Stimulated activated CD4-positive, alpha-beta T cell treated with anti-CD3 and anti-CD28 coated beads, Interleukin-15, amount 100 ng/mL, for 48 hours (primary cell): ENCODE measurements at places on chromosomes 12 and 14.

- no peak for DNase-seq
These were observed 15.3 kb downstream of the FOXN3 start for GRCh38 chr14:89401761-89402160.

- DNase-seq = no peak
These were observed 26.9 kb downstream of the SIX1 start for GRCh38 chr14:60622210-60622916.

GRCh38 chr14:83491091-83491490 is 1957.4 kb upstream of the SEL1L start:
- no peak for DNase-seq

DNA sequence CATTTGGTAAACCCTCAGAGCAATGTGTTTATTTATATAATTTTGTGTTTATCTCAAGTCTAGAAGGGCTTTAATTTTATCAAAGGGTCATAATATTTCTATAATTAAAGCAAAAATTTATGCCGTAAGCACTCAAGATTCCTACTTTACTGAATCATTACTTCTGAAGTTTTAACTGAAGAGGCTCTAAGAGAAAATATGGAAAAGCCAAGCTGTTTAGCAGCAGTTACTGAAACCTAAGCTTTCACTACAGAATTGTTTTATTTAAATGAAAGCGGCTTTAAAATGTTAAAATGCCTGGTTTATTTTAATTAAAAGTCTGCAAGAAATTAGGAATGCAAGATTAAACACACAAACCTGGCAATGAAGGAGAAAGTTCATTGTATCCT is 73.9 kb upstream of the BBS10 start:
- no peak for DNase-seq

DNA sequence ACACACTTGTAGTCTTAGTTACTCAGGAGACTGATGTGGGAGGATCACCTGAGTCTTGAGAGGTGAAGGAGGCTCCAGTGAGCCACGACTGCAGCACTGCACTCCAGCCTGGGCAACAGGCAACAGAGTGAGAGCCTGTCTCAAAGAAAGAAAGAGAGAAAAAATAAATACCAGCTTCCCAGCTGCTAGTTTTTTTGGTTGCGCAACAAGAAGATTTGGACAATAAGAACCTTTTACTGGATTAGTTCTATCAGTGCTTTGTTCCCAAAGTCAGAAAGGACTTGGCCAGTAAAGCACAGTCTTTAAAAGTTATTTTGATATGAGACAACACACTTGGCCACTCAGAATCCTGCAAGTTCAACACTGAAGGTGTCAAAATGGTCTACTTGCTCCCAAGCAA is 768.1 kb upstream of the LRFN5 start:
- no peak for DNase-seq

- DNase-seq = no peak
These were observed 151.7 kb upstream of the RTL1 start for GRCh38 chr14:101055106-101055662.

- DNase-seq = no peak
These were observed 487.3 kb downstream of the NRXN3 start for GRCh38 chr14:78657451-78657850.

DNA sequence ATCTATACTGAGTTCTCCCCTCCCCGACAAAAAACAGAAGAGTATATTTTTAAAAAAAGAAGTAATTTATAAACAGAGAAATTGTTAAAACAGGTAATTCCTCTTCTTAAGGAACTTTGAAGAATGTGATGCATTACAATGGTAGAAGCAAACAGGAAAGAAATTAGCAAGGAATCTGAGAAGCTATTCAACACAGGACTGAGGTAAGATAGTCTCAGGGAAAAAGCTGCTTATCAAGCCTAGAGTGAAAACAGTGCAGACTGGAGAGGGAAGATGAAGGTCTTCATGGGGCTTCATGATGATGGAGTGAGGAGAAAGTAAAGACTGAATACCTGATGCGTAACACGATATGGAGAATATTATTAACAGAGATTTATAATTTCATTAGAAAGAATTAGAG is 880.0 kb downstream of the SLC16A7 start:
- DNase-seq = no peak

DNA sequence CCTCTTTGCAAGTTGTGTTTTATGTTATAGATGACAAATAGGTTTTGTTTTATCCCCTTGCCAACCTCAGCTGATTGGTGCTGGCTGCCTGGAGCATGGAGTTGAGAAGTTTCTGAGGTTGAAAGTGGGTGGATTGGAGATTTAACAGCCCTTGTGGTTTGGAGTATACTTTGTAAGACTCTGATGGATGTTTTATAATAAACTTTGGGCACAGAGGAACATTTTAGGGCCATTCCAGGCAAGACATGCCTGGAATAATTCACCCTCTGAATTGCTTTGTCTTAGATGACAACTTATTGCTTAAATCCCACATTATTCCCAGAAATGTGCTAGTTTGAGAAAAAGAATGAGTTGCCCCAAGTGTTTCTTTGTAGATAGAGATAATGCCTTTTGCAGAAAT is 158.9 kb downstream of the SLC5A8 start:
- no peak for DNase-seq

DNA sequence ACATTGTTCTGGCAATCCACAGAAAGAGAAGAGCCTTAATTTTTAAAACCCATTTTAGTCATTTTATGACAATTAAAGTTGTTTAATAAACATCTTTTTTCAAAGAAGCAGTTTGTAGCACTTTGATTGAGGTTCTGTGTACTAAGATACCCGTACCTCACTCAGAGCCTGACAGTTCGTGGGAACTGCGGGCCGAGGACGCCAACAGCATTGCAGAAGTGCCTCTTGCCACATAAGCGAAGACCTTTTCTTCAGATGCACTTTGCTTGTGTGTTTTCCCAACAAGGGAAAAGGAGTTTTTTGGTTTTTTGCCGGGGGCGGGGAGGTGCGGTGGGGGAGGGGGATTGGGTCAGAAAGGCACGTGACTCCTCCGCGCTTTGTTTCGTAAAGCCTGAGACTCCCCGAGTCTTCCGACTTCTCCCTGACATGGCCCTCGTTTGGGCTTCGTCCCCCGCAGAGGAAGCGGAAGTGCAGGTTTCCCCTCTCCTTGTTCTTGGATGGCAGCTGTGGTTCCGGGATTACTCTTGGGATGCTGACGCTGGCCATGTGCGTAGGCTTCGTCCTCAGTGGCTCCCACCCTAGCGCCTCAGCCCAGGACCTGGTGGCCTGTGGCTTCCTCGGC is 70.8 kb downstream of the WDR20 start:
- DNase-seq = no peak

- DNase-seq = no peak
These were observed 270.4 kb downstream of the ADAMTS20 start for GRCh38 chr12:43281563-43281962.

DNA sequence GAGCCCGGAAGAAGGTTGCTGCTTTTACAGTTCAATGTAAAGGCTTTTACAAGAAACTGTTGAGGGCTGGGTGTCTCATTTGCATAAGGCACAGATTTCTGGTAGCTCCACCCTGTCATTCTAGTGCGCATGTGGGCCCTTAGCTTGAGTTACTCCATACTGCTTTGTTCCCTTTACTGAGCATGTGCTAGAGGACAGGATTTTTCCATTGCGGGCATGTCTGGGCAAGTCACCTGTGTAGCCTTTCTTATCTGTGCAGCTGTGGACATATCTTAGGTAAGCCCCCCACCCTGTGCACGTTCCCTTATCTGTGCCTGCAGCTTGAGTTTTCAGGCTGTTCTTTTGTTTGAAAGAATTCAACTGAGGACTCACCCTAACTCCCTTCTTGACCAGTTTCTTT is 56.2 kb upstream of the ARHGAP5 start:
- DNase-seq = no peak

GRCh38 chr12:111413442-111414086 is 7.8 kb downstream of the SH2B3 start:
- no peak for DNase-seq

DNA sequence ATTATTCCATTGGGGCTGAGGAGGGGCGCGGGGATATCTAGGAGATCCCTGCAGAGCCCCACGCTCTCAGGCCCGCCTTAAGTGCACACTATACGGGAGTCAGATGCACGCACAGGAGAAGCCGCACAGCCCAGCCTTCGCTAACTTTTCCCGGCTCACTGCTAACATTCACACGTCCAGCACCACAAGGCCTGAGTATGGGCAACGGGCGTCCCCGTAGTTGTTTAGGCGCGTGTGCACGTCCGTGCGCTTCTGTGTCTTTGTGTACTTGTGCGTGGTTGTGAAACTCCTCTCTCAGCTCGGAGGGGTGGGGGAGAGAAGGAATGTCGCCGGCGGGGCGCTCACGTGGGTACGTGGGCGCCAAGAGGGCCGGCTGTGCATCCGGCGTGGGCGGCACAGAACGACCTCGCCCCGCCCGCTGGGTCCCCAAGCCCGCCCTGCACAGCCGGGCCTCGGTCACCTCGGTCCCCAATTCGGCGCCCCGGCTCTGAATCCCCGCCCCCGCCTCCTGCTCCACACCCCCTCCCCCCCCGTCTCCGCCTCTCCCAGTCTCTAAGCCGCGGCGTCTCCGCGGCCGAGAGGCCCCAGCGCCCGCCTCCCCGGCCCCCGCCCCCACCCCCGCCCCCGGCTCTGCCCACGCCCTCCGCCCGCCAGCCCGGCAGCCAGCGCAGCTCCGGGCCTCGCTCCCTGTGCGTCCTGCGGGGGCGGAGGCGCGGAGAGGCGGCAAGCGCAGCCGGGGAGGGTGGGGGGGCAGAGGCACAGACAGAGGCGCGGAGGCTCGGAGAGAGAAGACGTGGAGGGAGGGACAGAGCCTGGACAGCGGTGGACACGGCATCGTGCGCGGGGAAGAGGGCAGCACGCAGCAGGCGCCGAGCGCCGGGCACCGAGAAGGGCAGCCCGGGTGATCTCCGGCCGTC is at the start of gene NAB2:
Gene NAB2, plus strand, starts transcription at position 761 of the 917 bp plus-strand sequence. CDS start 158 bp downstream, outside the sequence.
- peak; percentile 85 for DNase-seq

- no peak for DNase-seq
These were observed 24.0 kb downstream of the PLEKHH1 start for GRCh38 chr14:67557118-67557517.

GRCh38 chr14:60217713-60218112 is 31.3 kb upstream of the PPM1A start:
- no peak for DNase-seq

GRCh38 chr12:132428936-132429601 is 60.9 kb upstream of the FBRSL1 start:
- DNase-seq = no peak

GRCh38 chr14:65214741-65215140 is 112.4 kb upstream of the MAX start:
- DNase-seq = no peak

DNA sequence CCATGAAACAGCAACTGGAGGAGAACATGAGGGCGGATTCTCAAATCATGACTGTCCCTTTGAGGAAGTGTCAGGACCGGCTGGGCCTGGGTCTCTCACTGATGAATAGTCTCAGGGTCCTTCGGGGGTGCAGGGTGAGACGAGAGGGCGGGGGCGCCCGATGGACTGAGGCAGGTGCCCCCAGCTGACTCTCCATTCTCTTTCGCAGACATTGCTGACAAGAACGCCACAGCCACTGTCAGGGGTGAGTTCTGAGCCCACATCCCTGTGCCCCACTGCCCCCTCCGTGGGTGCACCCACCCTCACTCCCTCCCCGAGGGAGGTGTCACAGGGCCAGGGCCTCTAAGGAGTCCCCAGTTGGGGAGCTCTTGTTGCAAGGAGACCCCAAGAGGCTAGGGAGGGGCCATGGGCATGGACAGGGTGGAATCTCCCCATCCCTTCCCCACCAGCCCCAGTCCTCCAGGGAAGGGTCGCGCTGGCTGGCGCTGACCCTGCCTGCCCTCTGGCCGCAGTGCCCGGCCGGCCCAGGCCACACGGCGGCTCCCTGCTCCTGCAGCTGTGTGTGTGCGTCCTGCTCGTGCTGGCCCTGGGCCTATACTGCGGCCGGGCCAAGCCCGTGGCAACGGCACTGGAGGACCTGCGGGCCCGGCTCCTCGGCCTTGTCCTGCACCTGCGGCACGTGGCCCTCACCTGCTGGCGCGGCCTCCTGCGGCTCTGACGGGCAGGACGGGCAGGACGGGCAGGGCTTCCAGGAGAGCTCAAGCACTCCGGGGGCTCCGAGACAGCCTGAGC is 8.7 kb downstream of the C14orf180 start:
- no peak for DNase-seq

- no peak for DNase-seq
These were observed 133.7 kb downstream of the ADGRD1 start for GRCh38 chr12:131087302-131087818.

- DNase-seq = no peak
These were observed 177.3 kb downstream of the MYRFL start for GRCh38 chr12:70002097-70002911.

DNA sequence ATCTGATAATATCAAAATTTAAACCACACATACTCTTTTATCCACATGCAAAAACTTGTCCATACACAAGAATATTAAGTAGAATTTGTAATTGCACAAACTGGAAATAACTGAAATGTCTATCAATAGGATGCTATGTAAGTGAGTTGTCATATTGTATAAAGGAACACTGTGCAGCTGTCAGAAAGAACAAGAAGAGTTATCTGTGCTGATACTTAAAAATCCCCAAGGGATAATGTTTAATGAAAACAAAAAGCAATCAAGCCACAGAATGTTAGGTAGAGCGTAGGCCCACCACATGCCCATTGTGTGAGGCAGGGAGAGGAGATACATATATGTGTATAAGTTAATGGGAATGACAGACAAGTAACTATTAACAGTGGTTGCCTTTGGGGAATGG is 25.9 kb upstream of the HIGD1C start:
- no peak for DNase-seq

DNA sequence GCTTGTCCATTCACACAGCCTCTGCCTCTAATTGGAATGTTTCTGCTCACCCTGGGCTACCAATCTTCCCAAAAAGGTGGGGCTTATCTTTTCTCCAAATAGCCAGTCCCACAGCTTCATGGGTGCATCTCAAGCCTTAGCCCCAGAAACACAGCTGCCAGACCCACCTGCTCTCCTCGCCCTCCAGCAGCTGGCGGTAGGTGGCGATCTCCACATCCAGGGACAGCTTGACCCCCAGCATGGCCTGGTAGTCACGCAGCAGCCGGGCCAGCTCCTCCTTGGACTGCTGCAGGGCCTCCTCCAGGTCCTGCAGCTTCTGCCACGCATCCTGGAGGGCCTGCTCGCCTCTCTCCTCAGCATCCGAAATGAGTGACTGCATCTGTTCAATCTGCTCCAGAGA is 11.1 kb downstream of the KRT77 start:
- DNase-seq = no peak

- no peak for DNase-seq
These were observed 191.3 kb downstream of the SYT10 start for GRCh38 chr12:33248364-33248763.

DNA sequence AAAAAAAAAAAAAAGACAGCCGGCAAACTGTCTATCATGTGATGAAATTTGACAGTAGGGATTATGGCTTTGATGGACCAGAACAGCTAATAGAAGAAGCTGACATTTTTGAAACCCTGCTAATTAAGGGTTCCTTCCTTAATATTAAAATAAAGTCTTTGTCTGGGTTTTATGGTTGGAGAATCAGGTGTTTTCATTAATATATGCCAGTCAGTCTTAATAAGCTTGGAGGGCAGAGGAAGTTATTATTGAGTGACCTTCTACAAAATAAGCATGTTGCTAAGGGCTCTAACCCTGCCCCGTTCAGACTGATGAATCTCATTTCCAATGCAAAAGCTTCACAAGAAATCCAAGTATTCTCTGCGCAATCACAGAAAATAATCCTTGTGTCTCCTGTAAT is 289.8 kb downstream of the EGLN3 start:
- no peak for DNase-seq
